ENCODE measurements at places on chromosomes 11 and 22.
A peak's percentile ranks its signal among the peaks of the same experiment; 100 is the strongest.

GRCh38 chr22:31206896-31207687 is 5.0 kb upstream of the LIMK2 start:
- peak; percentile 30 for DNase-seq

GRCh38 chr11:121625777-121626506 is 173.2 kb upstream of the SORL1-AS1 start:
- no peak for DNase-seq

- no peak for DNase-seq
Observed at GRCh38 chr11:109153836-109154235, 268.2 kb upstream of the C11orf87 start.

DNA sequence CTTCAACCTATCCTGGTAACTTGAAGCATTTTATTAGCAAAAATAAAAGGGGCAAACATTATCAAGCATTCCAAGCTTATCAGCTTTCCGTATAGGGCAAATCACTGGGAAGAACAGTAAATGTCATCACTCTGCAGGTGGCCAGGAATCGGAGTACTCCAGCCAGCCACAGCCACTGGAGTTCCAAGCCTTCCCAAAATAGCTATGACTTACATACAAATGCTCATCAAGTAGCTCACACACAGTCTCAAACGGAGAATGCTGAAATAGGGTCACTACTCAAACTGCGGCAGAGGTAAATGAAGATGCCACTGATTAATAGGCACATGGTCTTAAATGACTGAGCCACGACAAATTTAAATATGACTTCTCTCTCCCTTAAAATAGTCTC is 2.1 kb downstream of the USP28 start:
- DNase-seq: no peak

DNA sequence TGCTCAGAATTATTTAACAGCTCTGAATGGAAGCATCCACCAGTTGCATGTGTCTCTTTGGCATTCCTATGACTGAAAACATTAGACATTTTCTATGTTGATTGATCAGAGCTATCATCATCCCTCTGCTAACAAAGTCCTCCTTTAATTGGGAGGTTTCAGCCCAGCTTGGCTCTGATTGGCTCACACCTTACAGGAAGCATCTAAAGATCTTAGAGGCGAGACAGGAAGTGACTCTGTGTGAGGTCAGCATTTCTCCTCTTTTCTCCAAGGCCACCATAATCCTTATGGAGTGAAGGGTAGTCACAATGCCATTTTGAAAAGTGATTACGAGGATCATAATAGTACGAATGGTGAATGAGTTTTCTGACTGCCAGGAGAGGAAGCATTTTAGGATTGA is 260.8 kb downstream of the MIAT start:
- DNase-seq: no peak

DNA sequence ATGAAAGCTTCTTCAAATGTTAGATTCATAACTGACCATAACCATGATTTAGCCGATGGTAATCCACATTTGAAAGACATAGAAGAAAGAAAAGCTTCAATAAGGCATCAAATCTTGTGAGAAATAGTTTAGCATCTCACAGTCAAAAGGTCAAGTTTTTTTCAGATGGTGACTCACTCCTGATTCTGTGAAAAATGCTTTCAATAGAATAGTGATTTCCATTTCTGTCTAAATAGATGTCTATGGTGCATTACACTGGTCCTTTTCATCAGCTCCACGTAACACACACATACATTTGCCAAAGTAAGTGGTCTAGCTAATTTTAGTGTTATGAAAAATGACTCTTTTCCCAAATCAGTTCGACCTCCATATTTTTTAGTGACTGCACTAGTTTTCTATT is 139.2 kb downstream of the LRRC4C start:
- no peak for DNase-seq

DNA sequence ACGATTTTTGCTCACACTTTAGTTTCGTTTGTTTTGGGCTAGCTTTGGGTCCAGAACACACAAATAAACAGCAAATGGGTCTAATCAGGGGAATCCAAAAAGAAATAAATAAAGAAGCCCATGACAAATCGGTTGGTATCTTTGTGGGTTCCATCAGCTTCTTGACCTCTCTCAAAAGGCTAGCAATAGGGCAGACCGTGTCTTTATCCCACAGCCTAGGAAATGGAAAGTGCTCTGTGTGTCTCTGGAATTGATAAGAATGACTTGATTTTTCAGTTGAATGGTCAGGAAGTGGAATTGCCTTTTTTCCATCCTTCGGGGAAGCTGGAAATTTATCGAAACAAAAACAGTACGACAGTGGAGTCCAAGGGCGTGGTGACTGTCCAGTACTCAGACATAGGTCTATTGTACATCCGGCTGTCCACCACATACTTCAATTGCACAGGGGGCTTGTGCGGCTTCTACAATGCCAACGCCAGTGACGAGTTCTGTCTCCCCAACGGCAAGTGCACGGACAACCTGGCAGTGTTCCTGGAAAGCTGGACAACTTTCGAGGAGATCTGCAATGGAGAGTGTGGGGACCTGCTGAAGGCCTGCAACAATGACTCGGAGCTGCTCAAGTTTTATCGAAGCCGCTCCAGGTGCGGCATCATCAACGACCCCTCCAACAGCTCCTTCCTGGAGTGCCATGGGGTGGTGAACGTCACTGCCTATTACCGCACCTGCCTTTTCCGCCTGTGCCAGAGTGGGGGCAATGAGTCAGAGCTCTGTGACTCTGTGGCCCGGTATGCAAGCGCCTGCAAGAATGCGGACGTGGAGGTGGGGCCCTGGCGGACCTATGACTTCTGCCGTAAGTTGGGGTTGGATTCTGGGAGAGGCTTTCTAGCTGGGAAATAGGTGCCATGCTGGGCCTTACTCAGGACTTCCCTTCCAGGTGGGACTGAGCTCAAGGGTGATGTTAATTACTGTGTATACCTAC is 28.6 kb downstream of the TECTA start:
- DNase-seq: no peak

GRCh38 chr22:48785792-48786678 is 1041.6 kb downstream of the BRD1 start:
- DNase-seq: no peak

- DNase-seq: no peak
Observed at GRCh38 chr11:113835306-113835705, 40.1 kb downstream of the USP28 start.

DNA sequence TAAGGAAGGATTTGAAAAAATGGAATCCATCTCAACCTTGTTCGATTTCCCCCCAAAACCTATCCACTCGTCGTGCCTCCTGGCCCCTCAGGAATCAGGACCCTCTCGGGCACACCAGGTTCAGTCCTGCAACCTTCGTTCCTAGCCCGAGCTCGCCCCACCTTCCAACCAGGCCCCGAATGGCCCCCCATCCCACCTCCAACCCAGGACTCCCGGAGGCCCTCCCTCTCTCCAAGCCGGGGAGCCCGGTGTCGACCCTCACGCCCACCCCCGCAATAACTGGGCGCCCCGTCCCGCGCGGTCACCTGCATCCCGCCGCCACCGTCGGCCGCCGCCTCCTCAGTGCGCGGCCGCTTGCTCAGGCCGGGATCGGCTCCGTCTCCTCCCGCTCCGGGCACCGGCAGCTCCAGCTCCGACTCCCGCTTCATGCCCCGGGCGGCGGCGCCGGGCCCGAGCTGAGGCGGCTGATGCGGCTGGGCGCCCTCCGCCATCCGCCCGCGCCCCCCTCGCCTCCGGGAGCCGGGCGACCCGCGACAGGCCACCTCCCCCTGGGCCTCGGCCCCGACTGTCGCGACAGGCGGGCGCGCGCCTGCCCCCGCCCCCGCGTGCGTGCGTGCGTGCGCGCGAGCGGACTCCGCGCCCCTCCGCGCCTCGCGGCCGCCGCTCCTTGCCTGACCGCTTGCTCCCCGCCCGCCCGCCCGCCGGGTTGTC is 534 bp downstream of the RBFOX2 start:
- DNase-seq: peak; percentile 5

DNA sequence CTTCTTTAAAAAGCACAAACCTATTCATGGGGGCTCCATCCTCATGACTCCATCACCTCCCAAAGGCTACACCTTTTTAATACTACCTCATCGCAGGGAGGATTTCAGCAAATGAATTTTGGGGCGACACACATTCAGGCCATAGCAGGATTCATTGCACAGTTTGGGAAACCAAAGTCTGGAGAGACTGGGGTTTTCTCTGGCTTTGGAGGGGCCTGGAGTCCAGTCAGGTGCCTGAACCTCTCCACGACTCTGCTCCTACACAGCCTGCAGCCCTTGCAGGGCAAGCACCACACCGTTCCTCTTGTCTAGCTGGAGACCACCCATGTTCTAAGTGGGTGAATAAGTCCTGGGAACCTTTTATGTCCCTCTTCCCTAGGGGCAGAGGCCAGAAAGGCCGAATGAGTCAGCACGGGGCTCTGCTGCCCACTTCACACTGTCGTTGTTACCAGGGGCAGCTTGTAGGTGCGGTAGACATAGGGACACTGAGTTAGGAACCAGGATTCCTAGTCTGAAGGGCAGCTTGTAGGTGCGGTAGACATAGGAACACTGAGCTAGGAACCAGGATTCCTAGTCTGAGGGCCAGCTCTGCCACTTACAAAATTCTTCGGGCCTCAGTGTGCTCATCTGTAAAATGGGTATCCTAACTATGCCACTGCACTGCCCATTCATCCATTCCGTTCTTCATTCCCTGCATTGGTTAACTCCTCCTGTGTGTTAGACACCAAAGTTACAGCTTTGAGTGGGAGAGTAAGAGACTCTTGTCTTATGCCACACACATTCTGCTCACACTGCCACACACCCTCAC is 251.7 kb upstream of the B3GAT1 start:
- DNase-seq: no peak

GRCh38 chr11:122724520-122724919 is 69.0 kb downstream of the UBASH3B start:
- DNase-seq: no peak

- no peak for DNase-seq
Observed at GRCh38 chr11:61555051-61555969, 25.6 kb downstream of the SYT7 start.

- no peak for DNase-seq
Observed at GRCh38 chr11:2574043-2574552, 125.7 kb downstream of the KCNQ1OT1 start.

Measured in stimulated activated CD4-positive, alpha-beta T cell treated with anti-CD3 and anti-CD28 coated beads, TNF-alpha, amount 100 ng/mL, for 48 hours (primary cell).